NCI-H82 (cell line): ENCODE measurements at places on chromosomes 11 and 22.

DNA sequence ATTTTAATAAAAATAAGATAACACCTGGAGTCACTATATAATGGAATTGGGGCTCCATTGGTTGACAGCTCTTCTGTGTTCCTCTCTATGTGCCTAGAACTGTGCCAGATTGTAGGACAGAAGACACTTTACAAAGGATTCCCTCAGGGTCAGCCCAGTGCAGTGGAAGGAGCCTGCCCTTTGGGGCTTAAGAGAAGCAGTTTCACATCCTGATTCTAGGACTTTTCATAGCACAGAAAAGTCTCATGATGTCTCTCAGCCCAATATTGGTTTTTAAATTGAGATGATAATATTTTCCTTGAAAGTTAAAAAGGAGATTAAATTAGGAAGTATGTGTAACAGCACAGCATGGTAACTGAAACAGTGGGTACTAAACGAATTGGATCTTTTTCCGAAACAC lies 7.1 kb downstream of the PLAAT4 start:
- DNase-seq, result no peak

GRCh38 chr22:24845041-24845898 lies 39.3 kb downstream of the SGSM1 start:
- no peak for DNase-seq

DNA sequence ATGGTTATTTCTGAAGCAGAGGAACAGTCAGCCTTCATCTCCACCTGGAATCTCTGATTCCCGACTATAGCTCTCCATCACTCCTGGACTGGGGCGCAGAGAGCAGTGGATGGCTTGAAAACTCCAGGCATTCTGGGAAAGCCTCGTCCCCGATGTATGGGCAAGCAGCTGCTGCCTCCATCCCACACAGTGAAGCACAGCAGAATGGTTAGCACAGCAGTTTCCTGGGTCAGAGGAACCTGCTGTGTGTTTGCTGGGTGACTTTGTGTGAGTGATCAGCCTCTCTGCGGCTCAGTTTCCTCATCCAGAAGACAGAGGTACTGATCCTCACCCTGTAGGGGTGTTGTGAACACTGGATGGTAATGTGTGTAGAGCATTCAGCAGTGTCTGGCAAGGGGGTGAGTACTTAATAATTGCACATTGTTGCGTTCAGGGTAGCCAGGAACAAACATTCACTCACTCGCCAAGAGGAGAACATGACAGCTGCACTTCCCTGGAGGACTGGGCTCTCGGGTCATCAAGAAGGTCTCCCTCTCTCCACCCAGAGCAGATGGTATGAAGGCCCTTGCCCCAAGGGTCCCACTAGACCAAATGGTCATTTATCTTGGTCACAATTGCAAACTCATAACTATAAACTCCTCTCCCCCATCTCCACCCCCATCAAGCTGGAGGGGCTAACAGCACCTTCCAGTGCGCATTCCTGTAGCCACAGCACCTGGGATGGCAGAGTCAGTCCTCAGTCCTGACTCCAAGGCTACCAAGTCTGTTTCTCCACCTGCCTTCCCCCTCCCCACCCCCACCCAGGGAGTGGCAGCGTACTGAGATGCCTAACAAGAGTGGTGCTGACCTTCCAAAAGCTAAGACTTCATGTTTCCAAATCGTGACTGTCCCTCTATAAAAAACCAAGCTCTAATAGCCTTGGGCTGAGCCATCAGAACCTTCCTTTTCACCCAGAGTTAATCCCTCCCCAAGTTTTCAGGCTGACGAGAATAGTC lies 1.5 kb upstream of the CHST1 start:
- DNase-seq, result no peak

- DNase-seq, result no peak
These were observed 27.8 kb downstream of the CD82 start for GRCh38 chr11:44593251-44593650.

- DNase-seq, result no peak
These were observed 55.7 kb upstream of the EMID1 start for GRCh38 chr22:29149841-29150555.

DNA sequence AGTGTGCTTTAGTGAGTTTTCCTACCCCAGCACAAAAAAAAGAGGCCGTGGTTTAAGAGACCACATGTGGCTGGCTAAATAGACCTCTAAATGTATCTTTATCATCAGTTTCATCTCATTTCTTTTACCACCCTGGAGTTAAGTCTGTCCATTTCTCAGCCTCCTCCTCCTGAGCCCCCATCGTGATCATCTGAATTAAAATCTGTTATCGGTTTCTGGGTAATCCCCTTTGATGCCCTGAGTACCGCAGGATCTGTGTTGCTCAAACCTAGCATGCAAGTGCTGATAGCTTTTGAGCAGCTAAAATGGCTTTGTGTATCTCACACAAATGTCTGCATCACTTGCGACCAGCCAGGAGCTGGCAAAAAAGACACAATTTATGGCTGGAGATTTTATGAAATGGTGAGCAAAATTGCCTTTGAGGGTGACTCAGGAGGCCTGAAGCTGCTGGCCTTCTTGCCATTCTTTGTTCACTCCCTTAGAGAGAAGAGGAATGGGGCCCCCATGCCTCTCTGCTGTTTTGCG lies 236.5 kb downstream of the NTM start:
- peak; percentile 53 for DNase-seq

- no peak for DNase-seq
These were observed 12.3 kb upstream of the NXPE4 start for GRCh38 chr11:114607753-114608459.

GRCh38 chr22:23591846-23592245 lies 11.8 kb upstream of the IGLL1 start:
- DNase-seq, result no peak

DNA sequence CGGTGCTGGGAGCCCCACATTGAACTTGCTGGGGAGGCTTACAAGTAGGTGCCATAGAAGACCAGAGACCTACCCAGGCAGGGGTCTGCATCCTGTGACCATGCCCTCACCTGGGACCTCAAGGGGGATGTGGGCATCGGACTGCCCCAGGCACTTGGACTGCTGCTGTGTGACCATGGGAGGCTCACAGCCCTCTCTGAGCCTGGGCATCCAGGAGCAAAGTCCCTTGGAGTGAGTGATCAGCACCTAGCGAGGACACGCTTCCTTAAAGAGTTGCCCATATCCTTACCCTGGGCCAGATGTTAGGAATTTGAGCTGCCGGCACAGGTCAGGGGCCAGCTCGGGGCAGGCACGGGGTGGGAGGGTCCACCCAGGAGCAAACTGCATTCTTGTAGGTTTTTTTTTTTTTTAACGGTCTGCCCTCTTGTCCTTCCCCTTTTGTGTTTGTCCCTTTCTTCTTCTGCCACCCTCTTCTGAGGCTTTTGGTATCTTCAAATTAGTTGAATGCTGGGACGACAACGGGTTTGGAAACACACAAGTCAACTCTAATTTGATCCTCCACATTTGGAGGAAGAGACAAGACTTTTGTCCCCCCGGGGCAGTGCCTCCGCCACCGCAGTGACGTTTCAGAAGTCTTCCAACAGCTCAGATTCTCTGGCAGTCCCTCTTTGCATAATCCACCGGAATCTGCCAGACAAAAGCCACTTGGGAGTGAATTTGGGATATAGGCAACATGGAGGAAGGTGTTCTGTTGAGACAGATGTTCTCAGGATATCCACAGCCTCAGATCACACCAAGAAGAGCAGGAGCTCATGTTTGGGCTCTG lies 46.1 kb upstream of the LINC01488 start:
- DNase-seq, result peak; percentile 9

DNA sequence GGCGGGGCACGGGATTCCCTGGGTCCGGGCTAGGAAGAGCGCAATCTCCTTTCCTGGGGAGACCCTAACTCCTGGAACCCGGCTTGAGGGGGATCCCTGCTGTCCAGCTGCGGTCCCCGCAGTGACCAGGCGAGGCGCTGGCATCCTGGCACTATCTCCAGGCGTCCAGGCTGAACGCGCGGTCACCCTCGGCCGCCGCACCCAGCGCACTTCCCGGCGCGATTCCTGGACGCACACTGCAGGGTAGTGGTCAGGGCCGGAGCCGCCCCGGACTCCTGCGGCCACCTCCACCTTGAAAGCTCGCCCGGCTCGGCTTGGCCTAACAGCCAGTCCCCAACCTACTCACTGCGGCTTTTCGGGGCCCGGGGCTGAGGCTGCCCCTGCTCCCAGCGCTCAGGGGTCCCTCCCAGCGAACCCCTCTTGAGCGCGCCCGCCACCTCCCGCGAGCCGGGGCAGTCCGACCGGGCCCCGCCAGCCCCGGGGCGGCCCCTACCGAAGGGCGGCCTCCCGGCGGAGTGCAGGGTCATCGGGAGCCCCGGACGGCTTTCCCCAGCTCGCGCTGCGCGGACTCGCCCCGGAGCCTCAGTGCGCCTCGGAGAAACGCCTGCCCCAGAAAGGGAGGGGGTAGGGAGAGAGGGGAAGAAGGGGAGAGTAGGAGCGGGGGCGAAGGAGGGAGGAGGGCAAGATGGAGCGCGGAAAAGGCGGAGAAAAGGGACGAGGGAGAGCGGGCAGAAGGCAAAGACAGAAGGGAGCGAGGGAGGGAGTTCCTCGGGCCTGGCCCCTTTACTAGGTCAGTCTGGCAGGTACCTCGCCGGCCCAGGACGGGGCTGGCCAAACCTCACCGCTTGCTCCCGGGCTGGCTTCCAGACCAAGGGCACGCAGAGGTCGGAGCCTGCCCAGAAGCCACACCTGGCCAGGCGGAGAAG lies 1.0 kb downstream of the POU2AF3 start:
- DNase-seq, result no peak

DNA sequence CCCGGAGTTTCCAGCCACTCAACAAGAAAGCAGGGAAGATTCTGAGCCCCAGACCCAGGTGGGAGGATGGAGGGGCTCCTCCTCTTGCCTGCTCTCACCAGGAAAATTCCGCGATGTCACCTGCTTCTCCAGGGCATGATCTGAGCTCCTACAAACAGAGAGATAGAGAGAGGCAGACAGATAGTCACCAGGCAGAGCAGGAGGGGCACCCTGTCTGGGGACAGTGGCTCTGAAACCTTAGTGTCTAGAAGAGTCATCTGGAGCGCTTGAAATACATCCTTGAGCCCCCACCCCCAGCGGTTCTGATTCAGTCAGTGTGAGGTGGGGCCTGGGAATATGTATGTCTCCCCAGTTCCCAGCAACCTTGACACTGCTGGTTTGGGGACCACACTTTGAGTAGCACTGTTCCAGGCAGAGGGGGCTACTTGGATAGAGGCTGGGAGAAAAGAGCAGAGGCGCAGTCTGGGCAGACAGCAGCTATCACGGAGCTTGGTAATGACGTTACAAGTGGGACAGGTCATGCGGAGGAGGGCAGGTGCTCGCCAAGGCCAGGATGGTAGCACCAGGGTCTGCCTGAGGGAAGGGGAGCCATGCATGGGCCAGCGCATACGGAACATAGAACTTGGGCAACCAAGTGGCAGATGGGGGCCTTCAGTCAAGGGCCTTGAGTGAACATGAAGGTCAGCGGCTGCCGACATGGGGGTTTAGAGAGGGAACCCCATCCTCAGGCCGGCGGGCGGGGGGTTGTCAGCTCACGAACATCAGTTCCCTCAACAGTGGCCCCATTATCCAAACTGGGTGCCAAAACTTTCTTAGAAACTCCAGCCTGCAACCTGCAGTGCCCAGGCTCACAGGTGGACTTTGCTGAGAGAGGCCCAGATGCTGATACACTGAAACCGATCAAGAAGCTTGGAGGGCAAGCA lies 60.9 kb upstream of the MYEOV start:
- DNase-seq, result no peak
